ENCODE measurements at places on chromosomes 2 and 18.

- no peak for DNase-seq
Observed at GRCh38 chr2:37489041-37489456, 144.6 kb downstream of the QPCT start.

- DNase-seq = no peak
Observed at GRCh38 chr18:64409511-64409910, 260.6 kb upstream of the LINC00305 start.

- peak; percentile 71 for DNase-seq
Observed at GRCh38 chr2:225041851-225042799, at the start of gene DOCK10. TSS of gene DOCK10 (minus strand) at chr2:225042468. CDS start at chr2:225042374, 94 bp downstream.

DNA sequence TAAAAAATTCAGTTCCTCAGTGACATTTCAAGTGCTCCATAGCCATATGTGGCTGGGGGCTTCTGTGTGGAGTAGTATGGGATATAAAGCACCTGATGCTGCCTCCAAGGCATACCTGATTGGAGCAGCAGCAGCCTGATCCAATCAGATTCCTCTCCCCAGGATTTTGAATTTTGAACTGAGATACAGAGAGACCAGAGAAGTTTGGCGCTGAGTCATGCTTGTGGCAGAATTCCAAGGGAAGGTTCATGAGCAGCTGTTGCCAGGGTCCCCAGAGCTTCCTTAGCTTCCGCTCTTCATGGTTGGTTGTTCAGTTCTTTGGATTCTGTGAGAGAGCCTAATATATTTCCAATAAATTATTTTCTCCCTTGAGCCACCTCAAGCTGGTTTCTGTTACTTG, 29.0 kb upstream of the CFAP36 start:
- peak; percentile 15 for DNase-seq

DNA sequence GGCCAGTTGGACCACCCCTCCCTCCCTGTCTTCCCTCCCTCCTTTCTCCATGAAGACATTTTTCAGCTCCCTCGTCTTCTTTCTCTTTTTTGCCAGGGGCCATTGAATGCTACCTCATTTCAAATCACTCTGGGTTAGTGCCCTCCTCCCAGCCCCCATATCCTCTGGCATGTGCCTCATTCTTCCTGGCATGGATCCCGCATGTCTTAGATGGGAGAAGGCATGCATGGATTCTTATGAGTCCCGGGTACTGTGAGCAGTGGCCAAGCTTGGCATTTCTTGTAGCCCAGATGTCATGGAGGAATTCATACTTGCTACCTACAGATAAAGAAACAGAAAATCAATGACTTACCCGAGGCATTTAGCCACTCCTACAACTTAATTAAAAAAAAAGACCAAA, 9.0 kb upstream of the HAAO start:
- no peak for DNase-seq

- DNase-seq = no peak
Observed at GRCh38 chr2:67070826-67071225, 326.3 kb upstream of the ETAA1 start.

GRCh38 chr2:167708998-167709397, 538.4 kb downstream of the STK39 start:
- no peak for DNase-seq

- DNase-seq = no peak
Observed at GRCh38 chr18:69469444-69469919, 68.8 kb downstream of the DOK6 start.

- no peak for DNase-seq
Observed at GRCh38 chr2:101516823-101517690, 42.1 kb upstream of the RFX8 start.

GRCh38 chr18:8825273-8825672, 119.9 kb downstream of the MTCL1 start:
- DNase-seq = no peak

DNA sequence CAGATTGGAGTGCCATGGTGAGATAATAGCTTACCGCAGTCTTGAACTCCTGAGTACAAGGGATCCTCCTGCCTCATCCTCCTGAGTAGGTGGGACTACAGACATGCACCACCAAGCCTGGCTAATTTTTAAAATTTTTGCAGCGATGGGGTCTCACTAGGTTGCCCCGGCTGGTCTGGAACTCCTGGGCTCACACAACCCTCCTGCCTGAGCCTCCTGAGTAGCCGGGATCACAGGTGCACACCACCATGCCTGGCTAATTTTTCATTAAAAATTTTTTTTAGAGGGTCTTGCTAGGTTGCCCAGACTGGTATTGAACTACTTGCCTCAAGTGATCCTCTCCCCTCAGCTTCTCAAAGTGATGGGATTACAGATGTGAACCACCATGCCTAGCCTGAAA, 27.8 kb downstream of the RAB31 start:
- DNase-seq = no peak

DNA sequence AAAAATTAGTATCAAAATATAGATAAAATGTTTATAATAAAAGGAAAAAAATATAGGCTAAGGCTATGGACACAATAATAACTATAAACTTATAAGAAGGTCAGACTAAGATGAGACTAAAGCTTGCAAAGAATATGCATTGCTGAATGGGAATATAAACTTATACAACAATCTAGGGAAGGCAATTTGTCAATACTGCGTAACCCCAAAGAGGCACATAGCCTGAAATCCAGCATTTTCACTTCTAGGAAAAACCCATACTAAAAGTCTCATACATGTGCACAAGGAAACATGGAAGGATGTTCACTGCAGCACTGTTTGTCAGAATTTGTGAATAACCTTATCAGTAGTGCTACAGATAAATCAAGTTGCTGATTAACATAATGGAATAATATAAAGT, 45.5 kb downstream of the FANCL start:
- DNase-seq = no peak

GRCh38 chr2:25294573-25295462, 46.9 kb downstream of the DNMT3A start:
- DNase-seq = no peak

DNA sequence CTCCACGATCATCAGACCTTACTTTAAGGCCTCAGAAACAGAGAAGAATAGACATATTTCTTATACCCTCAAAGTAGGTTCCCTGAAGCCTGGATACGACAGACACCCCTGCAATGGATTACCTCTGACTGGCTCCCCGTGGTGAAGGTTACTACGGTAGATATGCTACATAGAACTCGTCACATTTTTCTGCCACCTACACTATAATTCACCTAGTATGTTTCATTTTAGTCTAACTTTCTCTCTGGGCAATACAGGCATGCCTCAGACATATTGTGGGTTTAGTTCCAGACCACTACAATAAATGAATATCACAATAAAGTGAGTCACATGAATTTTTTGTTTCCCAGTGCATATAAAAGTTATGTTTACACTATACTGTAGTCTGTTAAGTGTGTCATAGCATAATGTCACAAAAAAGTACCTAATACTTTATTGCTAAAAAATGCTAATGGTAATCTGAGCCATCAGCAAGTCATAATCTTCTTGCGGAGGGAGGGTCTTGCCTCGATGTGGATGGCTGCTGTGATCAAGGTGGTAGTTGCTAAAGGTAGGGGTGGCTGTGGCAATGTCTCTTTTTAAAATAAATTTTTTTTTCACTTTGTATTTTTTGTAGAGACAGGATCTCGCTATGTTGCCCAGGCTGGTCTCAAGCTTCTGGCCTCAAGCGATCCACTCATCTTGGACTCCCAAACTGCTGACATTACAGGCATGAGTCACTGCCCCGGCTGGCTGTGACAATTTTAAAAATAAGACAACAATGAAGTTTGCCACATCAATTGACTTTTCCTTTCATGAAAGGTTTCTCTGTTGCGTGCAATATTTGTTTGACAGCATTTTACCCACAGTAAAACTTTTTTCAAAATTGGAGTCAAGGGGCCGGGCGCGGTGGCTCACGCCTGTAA, 64.6 kb downstream of the TGIF1 start:
- DNase-seq = no peak

GRCh38 chr2:178498137-178498536, 17.9 kb downstream of the PLEKHA3 start:
- DNase-seq = no peak

DNA sequence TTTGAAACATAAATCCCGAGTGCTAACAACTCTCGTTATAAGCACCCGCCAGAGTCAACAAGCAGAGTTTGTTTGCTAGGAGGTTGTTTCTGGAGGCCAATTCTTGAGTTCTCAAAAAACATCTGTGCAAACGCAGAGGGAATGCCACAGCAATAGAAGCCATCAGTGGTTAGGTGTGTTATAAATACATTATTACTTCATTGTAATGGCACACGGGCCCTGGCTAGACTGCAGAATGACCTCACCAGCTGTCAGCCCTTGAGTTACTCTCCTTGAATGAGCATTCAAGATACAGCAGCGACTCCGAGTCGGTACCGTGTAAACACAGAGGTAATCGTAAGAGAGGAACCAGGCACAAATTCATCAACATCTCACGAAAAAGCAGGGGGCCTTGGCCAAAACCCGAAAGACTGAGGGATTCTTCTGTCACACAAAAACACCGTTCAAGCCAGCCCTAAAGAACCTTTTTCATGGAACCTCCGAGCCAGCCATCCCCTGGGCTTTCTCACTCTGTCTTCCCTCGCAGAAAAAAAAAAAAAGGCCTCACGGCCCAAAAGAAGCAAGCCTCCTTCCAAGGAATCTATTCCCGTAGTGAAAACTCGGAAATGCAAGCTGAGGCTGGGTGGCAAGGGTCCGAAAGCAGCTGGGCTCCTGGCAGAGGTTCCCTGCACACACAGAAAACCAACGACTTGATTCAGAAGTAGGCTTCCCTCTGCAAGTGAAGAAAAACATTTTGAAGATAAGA, 133.7 kb upstream of the MEIS1 start:
- DNase-seq = no peak

DNA sequence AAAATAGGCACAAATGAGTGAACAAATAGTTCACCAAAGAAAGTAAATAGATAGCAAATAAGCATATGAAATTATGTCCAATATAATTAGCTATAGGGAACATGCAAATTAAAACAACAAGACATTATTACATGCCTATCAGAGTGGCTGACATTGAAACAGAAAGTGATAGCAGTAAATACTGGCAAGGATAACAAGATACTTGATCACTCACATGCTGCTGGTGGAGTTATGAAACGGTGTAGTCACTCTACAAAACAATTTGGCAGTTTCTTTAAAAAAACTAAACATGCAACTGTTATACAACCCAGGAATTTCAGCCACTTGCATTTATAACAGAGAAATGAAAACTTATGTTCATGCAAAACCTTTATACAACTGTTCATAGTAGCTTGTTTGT, 439.2 kb upstream of the ACVR2A start:
- no peak for DNase-seq

GRCh38 chr2:228527197-228527881, 345.9 kb upstream of the SPHKAP start:
- DNase-seq = no peak

- no peak for DNase-seq
Observed at GRCh38 chr2:106158871-106159270, 35.2 kb downstream of the UXS1 start.

DNA sequence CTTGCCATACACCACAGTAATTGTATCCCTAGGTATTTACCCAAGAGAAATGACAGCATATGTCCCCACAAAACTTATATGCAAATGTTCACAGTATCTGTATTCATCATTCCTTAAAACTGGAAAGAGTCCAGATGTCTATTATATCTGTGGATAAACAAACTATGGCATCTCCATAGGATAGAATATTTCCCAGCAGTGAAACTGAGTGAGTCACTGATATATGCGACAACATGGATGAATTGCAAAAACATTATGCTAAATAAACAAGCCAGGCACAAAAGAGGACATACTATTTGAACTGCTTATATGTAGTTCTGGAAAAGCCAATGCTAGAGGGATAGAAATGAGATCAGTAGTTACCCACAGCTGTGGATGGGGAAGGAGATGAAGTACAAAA, 359.4 kb upstream of the DSEL start:
- no peak for DNase-seq

DNA sequence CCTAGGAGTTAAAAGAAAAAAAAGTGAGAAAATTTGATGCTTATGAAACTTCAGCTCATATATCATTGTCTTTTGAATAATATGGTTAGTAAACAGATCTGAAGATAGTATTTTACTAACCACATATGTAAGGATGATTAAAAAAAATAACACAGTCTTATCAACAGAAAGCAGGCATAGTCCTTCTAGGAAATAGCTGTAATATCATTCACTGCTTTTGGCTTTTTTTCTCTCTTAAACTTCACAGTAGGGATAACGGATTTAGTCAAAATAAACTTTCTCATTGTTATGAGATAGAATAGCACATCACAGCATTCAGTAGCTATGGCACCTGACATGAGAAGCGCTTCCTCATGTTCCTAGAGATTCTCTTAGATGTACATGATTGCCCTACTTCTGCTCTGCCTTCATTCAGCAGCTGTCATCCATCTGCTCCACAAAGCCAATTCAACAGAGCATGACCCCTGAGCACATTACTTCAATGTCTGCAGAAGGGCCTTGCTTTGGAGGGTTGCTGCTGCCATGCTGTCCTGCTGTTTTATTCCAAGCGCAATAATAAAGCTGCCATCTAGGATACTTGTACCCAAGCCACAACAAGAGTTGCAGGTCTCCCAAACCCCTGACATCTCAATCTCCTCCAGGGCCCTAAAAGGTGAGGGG, 67.0 kb downstream of the TTC21B start:
- DNase-seq = no peak

- no peak for DNase-seq
Observed at GRCh38 chr2:105652014-105652796, 92.5 kb upstream of the NCK2 start.

- peak; percentile 67 for DNase-seq
Observed at GRCh38 chr2:190578158-190579057, 43.9 kb upstream of the NEMP2 start.

- DNase-seq = no peak
Observed at GRCh38 chr2:42905341-42906110, 113.1 kb upstream of the HAAO start.

DNA sequence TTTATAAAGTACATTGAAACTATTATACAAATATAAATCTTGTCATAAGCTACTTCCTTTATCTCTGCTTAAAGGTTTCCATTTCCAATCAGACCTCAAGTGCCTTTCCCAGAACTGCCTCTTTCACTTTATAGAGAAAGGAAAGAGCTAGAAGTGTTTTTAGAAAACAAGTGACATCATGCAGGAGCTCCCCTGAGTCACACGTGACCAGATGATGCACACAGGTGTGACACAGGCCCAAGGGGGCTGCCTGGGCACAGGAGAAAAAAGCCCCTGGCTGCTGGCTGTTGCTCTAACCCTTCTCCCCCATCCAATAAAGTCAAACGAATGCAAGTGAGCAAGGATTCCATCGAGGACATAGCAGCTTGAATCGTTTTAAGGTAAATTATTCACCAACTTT, 21.4 kb upstream of the SH3BP4 start:
- DNase-seq = no peak

DNA sequence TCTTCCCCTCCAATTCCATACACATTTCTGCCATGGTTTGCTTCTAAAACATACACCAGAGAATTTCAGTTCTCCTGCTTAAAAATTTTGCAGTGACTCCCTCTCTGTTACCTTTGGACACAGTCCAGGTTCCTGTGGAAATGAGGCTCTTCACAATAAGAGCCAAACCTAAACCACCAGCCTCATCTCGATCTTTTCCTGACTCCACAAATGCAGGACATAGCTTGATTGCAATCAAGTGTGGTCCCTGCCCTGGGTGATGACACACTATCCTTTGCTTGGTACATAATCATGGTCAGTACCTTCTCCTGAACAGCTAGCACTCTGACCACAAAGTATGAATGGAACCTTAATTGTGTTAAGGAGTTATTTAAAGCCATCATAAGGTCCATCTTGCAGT, 134.9 kb upstream of the CHAC2 start:
- no peak for DNase-seq

Measured in putamen (tissue), 1 donor.